ENCODE measurements at places on chromosomes 3 and 15. TPM values are rescaled to one million over a fixed set of nuclear protein-coding genes. Genes with fewer than 3 reads are reported as not detected.
A peak's percentile ranks its signal among the peaks of the same experiment; 100 is the strongest.

DNA sequence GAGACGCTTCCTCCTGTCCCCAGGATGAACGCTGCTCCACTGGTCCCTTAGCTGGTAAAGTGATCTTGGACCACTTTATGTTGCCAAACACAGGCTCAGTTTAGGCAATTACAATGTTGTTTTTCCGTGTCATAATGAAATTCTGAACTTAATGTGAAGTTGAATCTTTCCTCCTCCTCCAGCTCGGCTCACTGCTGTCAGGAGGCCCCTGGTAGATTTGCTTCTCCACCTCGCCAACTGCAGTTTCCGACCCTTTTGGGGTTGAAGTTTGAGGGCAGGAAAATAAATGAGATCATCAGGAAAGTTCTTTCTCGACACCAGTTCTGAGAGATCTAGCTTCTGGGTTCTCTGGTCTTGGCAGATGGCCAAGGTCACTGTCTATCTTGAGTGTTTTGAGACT, 27.8 kb downstream of the CFAP161 start:
- DNase-seq = no peak

GRCh38 chr3:110246796-110247376, 824.7 kb upstream of the NECTIN3 start:
- no peak for DNase-seq

DNA sequence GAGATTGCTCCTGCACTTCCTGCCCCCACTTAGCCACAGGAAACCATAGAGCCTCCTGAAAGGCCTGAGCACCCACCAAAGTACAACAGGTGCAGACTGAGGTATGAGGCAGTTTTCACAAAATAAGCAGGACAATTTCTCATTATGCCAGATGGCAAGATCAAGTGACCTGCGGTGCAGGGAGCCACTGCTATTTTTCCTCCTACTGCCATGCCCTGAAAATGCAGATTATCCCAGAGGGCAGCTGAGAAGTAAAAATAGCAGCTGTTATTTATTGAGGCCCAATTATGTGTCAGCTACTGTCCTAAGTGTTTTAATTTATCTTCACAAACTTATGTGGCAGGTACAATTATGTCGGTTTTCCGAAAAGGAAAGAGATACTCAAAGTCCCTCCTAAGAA, 209.5 kb upstream of the ST8SIA2 start:
- no peak for DNase-seq

DNA sequence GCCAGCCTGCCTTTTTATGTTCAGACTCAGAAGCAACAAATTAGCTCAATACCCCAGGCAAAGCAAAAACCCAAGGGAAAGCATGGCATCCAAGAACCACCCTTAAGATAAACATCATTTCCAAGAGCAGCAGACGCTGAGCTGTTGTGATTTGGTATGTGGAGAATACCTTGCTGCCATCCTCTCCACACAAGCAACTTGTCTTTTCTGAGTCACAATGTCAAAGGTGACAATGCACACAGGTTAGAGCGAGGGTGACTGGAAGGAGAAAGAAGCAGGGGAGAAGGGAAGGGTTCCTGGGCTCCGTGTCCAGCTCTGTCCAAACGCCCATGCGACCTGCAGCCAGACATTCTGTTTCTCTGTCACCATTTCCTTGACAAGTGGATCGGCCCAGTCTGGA, 6.0 kb downstream of the PCSK6 start:
- no peak for DNase-seq

DNA sequence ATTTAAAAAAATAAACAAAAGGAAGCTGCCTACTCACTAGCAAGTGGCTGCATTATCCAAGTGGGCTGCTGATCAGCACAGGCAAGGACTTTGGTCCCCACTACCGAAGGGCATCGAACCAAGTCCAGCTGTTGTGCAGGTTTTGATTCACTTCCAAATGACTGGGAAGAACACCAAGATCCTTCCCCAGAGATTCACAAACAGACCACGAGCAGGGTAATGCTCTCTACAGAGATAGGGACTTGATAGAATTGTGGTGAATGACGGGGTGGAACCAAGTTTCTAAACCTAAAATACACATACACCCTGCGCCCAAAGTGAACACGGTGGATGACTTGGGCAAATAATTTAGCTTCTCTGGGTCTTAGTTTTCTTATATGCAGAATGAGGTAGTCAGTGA, 203.7 kb upstream of the ICE2 start:
- DNase-seq = no peak

DNA sequence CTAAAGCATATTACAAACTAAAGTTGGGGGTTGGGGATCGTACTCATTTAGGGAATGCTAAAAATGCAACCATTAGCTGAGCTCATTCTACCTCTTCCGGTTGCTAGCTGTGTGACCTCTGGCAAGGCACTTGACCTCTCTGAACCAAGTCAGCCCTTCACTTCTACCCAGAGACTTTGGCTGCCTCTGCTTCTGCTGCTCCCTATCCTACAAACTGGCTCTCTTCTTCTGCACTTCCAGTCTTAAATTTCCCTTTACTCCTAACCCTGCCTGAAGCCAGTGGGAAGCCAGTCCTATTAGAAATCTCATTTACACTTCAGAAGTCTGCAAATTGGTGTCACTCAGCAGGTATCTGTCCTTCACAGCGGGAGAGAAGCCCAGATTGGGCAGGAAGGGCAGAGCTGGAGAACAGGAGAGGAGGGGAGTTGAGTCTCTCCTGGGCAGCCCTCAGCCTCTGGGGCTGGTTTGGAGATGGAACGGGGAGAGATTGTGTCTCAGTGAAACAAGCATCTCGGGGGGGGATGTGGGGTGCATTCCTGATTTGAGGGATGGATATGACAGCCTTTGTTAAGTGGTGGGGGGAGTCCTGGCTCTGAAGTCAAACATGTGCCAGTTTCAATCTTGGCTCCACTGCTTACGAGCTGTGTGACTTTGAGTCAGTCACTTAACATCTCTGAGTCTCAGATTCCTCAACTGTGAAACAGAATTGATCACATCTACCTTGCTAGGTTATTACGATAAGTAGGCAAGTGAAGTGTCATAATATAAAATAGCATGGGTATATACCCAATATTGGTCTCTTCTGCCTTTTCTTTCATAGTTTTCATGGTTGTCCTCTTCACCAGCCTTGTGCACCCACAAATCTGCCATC, 7.8 kb upstream of the AEN start:
- no peak for DNase-seq

- peak; percentile 87 for DNase-seq
These were observed 131.2 kb downstream of the IGF1R start for GRCh38 chr15:98779463-98780071.

MYO5C gene
- total RNA-seq = 18.2 TPM

DNA sequence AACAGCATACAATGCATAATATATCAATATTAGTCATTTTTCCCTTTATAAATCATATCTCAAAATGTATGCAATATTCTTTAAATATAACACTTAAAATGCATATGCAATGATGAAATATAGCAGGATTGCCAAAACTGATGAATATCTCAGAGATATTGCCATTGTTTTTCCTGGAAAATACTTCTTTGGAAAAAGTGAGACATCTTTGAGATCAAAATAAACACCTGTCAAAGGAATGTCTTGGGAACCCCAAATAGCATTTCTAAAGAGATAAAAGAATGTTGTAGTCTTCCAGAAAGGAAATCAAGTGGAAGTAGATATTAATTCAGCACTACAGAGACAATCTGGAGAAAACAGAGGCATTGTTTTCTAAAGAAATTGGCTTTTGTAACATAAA, 457.8 kb upstream of the UBE2E2 start:
- no peak for DNase-seq

PLOD2 gene
- 148 TPM for total RNA-seq

NRROS gene
- 0.33 TPM for total RNA-seq

ACOX2 gene
- total RNA-seq = 26.2 TPM

CCDC39 gene
- total RNA-seq = not detected

DNA sequence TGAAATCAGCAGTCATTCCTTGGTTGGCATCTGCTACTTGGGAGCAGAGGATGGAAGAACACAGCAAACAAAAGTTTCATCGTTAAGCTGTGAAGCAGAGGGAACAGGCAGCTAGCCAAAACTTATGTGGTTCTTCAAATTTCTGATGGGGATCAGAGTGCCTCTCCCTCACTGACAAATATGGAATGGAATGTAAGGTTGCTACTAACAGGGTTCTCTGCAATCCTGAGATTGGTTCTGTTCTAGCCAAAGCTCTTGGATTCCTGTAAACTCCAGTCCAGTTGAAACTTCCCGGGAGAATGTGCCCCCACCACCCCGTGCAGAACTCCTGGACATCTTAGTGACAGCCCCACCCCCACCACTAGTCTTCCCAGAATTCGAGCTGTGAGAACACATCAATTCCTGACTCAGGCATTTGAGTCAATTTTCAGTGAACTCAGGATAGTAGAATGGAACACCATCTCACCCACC, 55.9 kb upstream of the PHLDB2 start:
- DNase-seq = peak; percentile 35

GRCh38 chr15:76234337-76234889, 76.9 kb downstream of the ETFA start:
- DNase-seq = no peak

GRCh38 chr15:67421105-67421504, 99.8 kb upstream of the C15orf61 start:
- DNase-seq = no peak

- no peak for DNase-seq
These were observed 213.8 kb downstream of the ARRDC4 start for GRCh38 chr15:98174286-98174685.

- peak; percentile 83 for DNase-seq
These were observed 4.8 kb downstream of the HES1 start for GRCh38 chr3:194140520-194141414.

DNA sequence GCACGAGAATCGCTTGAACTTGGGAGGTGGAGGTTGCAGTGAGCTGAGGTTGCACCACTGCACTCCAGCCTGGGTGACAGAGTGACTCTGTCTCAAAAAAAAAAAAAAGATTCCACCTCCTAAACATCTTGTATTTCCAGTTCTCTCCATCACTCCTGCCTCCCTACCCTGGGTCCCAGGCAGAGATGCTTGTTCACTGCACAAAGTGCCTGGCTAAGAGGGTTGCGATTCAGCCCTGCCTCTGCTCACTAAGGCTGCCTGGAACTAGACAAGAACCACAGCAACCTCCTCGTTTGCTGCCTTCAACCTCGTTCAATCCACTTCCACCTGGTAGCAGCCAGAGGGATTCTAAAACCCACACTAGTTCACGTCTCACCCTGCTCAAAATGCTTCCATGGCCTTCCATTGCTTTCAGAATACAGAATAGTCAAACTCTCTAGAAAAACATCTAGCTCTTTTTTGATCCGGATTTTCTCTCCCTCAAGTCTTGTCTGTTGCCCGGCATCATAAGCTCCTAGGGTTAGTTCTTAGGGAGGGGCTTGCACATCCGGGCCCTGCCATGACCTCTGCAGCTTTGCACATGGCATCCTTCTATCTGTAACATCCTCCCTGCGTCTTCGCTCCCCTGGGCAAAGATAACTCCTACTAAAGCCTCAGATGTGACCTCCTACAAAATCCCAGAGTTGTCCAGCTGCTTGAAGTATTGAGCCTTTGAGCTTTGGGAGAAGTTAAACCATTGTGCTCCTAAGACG, 1.0 kb upstream of the MCM2 start:
- DNase-seq = no peak

GRCh38 chr3:138509586-138509985, 75.2 kb downstream of the ESYT3 start:
- no peak for DNase-seq

DNA sequence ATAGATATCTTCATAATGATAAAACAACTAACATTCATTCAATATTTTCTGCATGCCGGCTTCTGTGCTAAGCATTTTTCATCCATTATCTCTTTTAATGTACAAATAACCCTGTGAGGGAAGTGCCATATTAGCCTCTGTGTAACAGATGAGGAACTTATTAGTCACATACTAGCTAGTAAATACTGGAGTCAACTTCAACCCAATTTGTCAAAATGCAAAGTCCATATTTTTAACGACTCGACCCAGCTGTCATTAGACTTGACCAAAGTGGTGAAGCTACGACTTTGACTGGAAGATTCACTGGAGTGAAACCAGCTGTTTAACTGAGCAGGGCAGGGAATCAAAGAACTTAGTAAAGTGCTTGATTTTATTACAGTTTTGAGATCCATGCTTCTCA, 41.6 kb downstream of the PARP15 start:
- DNase-seq = no peak

GRCh38 chr3:33575311-33575710, 135.1 kb upstream of the UBP1 start:
- DNase-seq = no peak

ABI3BP gene
- 10.4 TPM for total RNA-seq

Data from hepatocyte (in vitro differentiated cells).